ENCODE measurements at places on chromosomes 6 and 20.

DNA sequence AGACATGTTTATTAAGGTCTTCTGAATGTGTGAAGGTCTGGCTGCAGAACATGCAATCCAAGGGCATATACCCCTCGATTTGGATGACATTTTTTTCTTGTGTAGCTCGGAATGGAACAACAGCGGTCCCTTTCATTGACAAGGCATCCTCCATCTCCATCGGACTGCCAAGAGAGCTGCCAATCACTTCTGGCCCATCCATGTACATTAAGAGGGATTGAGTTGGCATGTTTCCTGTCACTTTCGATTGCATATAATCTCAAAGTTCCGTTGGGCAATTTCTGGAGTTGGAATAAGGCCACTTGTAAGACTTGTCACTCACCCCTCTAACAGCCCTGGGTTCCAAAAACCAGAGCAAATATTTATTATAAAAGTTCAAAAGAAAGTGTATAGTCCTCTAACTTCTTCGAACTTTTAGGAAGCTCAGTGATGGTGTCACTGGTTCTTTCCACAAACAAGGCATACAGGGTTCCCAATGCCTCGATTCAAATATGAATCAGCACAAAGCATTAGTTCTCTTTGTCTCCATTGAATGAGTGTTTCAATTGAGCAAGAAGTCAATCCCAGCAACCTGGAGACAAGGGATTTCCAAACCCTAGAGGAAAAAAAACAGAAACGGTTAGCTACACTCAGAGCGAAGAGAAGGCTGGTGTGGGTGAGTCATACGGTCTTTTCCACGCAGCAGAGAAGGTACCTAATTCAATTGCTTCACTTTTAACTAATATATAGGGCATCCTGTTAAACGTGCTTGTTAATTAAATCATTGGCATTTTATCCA lies 10.9 kb downstream of the ZNF217 start:
- no peak for DNase-seq

GRCh38 chr6:14130435-14131075 lies 13.0 kb downstream of the CD83 start:
- no peak for DNase-seq

DNA sequence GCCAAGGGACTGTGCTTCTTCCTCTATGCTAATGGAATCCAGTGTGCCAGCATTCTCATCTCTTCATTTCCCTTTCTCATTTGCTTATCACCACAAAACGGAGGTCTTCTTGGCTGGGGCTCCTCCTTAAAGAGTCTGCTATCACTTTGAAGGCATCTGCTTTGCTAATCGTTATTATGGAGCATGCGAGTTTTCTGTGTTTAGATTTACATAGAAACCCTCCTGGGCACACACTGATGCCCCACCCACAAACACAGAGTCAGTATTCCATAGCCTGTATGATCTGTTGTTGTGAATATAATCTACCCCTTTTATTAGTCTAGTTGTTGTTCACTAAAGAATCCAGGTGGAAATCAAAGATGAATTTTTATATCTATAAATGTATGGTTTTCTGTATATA lies 83.4 kb upstream of the XRN2 start:
- DNase-seq, result no peak

GRCh38 chr20:45445805-45446562 lies 23.6 kb upstream of the WFDC2 start:
- DNase-seq, result no peak

- no peak for DNase-seq
Measured at GRCh38 chr6:57135885-57136284, 36.2 kb upstream of the BAG2 start.
